ENCODE measurements at places on chromosomes 11 and 22.

GRCh38 chr11:24714601-24715000 is 217.7 kb downstream of the LUZP2 start:
- no peak for DNase-seq

DNA sequence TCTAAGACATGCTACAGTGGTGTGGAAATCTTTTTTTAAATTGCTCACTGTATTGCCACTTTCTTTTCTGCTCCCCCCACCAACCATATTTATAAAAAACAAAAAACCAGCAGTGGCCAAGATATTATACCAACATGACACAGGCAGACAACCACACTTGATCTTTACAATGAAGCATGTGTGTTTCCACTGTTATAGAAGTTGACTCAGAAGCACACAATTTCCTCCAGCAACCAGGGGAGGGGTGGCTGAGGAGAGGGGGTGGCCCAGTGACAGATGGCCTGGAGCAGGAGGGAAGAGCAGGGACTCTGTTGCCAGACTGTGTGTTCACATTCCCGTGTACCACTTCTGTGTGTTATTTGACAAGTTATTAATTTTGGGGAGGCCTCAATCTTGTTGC is 14.8 kb downstream of the CD59 start:
- no peak for DNase-seq

GRCh38 chr11:120227228-120227852 is 12.6 kb upstream of the POU2F3 start:
- DNase-seq: no peak

DNA sequence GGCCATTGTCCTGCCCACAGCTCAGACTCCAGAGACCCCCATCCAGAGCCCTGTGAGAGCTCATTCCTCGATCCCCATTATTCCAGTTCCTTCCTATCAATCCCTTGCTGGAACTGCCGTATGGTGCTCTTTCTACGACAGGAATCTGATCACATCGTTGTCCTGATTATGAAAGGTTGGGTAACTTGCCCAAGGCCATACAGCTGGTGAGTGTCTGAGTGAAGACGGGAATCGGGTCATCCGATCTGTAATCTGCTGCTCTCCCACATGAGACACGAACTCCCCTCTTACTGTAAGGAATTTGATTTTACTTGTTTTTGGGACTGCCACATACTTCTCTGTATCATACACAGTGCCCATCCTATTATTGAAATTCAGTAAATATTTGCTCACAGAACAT is 149.1 kb downstream of the OPCML start:
- no peak for DNase-seq

DNA sequence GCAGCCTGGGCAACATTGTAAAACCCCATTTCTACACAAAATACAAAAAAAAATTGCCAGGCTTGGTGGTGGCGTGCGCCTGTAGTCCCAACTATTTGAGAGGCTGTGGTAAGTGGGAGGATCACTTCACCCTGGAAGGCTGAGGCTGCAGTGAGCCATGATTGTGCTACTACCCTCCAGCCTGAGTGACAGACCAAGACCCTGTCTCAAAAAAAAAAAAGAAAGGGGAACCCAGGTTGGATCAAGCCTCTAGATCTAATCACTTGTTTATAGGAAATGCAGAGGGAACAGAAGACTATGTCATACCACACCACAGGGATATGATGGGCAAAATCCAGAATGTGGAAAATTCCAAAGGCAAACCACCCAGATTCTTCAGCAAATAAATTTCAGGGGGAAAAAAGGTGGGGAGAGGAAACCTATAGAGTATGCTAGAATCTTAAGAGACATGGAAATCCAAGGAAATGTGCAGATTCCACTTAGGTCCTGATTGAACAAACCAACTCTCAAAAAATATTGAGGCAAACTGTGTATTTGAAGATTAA is 16.5 kb upstream of the MALAT1 start:
- no peak for DNase-seq

DNA sequence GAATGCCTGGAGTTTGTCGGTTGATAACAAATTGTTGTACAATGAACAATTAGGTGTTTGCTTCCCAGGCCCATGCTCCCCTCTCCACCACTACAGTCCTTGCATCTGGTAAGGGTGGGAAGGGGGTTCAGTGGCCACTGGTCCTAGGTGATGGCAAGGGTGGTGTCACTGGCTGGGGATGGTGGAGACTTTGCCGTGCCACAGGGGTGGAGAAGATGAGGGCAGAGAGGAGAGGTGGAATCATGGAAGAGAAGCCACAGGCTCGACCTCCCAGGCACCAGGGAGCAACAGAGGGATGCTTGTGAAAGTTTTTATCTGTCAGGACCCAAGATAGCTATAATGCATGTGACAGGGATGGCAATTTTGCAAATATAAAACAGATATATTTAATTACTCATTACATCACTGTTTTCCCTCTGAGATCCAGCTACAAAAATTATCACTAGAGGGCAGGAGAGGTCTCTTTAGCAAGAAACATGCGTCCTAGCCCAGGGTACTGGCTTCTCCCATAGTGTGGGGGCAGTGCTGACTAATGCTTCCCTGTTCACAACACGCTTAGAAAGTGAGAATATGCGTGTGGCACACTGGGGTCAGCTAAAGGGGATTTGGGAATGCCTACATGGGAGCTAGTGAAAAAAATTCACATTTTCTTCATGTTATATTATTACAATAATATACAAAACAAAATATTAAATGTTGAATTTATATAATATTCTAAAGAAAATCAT is 49.0 kb upstream of the AMPD3 start:
- DNase-seq: peak; percentile 21

DNA sequence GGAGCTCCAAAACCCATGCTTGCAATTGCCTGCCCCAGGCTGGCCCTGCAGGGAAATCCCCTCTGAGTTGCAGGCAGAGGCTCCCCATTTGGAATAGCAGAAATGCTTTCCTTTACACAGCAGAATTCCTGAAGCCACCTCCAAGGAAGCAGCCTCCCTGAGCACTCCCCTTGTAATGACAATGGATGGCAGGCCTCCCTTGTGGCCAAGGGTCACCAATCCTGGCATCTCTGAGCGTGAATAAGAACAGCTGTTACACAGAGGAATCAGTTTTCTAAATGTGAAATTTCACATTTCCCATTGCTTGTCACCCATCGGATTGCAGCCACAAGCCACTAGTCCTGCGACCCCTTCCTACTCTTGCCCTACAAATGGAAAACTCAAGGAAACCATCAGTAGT is 107.6 kb downstream of the GALNT18 start:
- DNase-seq: no peak

- no peak for DNase-seq
Measured at GRCh38 chr11:63883791-63884190, 33.2 kb downstream of the RCOR2 start.

DNA sequence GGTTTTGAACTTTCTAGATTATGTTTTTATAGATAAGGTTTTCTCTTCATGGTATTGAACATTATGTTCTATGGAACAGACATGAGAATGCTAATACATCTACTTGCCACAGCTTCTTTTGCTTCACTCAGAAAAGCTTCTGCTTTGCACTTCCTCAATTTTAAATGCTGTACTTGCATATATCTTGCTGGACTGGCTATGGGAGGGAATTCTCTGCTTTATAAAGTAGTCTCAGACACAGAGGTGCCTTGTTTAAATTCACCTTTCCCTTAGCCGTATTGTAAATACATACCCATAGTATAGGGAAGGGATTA is 173.9 kb downstream of the DDX10 start:
- DNase-seq: no peak

DNA sequence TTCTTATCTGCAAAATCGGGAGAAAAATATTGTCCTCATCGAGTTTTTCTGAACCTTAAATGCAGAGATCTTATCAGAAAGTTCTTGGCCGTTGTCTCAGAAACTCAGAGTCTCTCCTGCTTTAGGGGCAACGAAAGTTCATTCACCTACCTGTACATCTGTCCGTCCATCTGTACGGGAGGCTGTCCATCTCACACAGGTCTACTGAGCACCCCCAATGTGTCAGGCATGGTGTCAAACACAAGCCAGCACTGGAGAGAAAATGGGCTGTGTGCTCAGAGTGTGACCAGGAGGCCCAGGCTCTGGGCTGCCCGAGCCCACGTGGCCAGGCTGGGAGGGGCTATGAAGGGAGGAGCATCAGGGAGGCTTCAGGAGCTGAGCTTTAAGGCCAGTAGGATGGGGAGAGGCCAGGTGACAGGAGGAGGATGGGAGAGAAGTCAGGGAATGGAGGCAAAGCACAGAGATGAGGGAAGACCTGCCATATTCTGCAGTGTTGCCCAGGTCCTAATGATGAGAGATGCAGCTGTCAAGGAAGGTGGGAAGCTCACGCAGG is 62.4 kb upstream of the MYEOV start:
- no peak for DNase-seq

DNA sequence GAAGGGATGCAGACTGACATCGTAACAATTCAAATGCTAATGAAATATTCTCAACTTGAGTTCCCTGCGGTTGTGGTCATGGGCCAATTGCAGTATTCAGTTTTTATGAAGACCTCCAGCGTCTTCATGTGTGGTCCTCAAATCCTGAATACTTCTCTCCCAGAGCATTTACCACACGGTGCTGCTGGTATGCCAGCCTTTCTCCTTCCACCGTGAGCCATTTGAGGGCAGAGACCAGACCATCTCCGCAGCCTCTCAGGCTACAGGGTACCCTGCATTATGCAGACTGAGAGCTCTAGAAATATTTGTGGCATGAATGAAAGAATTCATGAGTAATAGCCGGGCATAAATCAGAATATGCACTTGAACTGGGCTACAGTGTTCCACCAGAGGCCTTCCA is 289.7 kb downstream of the ST3GAL4 start:
- no peak for DNase-seq
